ENCODE measurements at places on chromosomes 16 and 17.
A peak's percentile ranks its signal among the peaks of the same experiment; 100 is the strongest.

DNA sequence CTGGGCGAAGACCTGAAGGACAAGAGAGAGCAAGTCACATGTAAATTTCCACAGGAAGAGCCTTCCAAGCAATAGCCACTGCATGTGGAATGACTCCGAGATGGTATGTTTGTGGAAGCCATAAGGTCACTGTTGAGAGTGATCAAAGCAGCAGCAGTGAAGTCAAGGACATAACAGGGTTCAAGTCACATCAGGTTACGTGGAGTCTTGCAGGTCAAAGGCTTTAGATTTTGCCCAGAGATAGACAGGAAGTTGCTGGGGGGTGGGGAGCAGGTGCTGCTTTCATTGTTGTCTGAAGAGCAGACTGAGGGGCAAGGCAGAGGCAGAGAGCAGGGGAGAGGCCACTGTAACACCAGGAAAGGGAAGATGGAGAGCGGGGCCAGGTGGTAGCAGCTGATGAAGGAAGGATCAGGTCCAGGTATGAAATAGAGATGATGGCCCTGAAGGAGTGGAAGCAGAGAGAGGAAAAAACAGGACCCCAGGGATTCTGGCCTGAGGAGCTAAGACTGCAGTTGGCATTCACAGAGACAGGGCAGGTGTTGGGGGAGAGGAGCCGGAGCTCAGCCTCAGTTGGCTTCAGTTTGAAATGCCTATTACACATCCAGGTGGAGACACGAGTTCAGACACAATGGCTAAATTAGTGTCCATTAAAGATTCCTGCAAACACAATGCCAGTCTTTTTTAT is 129.3 kb upstream of the AXIN2 start:
- peak; percentile 63 for DNase-seq

DNA sequence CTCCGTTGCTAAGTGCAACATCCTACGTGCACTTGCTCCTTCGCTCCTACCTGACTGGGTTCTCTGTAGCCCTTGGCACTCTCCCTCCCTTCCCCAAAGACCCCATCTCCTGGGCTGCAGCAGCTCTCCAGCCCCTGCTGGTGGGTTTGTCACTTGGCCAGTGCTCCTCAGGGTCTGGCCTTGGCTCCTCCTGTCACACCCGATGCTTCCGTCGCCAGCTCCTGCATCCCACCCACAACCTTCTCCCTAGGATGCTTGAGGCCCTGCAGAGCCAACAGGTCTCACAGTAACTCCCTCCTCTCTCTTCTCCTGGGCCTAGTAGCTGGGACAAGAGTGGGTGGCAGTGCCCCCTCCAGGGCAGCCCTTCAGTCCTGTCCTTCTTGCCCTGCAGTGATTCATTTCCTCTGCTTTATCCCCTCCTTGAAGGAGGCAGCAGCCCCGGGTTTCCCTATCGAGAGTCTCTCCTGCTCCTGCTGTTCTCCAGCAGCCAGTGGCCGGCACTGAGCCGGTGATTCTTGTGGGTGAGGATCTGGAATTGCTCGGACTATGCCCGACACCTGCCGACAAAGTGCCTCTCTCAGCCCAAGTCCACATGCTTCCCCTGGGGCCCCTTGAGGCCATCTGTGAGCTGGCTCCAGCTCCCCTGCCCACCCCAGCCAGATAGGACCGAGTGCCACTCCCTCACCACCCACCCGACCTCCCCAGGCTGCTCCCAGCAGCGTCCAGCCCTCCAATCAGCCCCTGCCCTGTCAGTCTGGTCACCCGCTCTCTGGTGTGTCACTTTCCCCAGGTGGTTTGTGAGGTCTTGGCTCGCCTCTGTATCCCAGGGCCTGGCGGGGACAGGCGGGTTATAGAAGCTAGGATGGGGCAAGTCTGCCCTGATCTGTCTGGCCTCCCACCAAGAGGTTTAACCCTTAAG is 3.8 kb downstream of the LITAFD start:
- DNase-seq = peak; percentile 35

GRCh38 chr16:79599837-79600637 is 500 bp downstream of the MAF start:
- peak; percentile 73 for DNase-seq

DNA sequence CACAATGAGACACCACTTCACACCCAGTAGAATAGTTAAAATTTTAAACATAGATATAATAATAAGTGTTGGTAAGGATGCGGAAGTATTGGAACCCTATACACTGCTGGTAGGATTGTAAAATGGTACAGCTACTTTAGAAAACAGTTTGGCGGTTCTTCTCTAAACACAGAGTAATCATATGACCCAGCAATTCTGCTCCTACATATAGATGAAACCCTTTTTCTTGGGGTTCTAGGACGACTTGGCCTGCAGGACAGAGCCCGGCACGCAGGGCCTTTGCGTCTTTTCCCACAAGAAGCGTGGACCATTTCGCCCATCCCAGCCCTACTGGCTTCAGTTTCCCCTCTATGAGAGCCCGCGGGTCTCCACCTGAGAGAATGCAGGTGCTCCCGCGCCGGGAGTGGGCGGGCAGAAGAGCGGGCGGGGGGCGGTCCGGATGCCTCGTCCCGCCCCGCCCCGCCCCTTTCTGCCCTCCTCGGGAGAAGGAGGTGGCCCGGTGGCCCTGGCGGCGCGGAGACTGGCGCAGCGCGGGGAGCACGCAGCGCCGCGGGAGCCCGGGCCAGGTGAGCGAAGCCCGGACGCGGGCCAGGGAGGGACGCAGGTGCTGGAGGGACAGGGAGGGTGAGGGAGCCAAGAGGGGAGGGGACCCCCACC is at the start of gene SDR42E2:
Gene SDR42E2 (plus strand): TSS at position 508 of the 657 bp plus-strand sequence. CDS start 3,077 bp downstream, outside the sequence.
- peak; percentile 74 for DNase-seq

DNA sequence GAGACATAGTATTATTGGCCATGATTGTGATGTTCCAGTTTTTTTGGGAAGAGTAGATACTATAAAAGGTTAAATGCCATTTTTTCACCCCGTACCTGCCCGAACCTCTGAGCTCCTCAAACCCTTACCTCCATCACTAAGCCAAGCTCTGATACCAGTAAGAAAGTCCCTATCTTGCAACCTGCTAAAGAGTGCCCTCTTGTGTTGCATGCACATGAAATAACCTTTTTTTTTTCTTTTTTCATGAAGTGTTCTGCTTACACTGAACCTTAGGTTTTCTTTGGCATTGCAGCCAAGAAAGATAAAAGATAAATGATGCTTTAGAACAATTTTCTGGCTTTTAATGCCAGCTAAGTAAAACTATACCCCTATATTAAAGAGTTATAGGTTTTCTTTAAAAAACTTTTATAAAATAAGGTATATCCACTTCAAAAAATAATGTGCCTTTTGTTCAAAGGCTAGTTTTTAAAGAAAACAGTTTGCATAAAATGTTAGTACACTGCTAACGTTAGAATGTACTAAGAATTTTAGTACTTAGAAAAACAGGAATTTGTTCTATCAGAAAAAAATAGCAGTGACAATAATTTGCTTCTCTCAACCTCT is 295.3 kb upstream of the PMFBP1 start:
- peak; percentile 69 for DNase-seq

DNA sequence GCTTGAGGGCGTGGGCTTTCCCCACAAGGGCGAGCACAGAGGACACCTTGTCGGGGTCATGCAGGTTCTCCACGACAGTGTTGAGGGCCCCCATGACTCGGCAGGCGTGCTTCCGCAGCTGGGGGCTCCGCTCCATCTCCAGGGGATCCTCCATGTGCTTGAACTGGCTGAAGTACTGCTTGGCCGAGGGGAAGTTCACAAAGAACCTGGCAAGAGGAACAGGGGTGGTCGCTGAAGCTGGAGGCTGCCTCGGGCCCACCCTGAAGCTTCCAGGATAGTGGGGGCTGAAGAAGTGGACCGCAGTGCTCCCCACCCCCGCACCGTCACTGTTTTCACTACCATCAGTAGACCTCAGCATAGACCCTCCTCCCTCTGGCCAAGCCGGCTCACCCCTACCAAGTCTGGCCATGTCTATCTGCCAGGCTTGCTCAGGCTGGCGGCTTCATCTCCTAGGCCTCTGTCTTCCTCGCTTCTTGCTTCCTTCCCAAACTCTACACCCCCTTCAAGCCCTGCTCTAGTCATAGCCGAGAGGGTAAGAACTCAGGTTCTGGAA is 5.9 kb downstream of the CYGB start:
- no peak for DNase-seq

DNA sequence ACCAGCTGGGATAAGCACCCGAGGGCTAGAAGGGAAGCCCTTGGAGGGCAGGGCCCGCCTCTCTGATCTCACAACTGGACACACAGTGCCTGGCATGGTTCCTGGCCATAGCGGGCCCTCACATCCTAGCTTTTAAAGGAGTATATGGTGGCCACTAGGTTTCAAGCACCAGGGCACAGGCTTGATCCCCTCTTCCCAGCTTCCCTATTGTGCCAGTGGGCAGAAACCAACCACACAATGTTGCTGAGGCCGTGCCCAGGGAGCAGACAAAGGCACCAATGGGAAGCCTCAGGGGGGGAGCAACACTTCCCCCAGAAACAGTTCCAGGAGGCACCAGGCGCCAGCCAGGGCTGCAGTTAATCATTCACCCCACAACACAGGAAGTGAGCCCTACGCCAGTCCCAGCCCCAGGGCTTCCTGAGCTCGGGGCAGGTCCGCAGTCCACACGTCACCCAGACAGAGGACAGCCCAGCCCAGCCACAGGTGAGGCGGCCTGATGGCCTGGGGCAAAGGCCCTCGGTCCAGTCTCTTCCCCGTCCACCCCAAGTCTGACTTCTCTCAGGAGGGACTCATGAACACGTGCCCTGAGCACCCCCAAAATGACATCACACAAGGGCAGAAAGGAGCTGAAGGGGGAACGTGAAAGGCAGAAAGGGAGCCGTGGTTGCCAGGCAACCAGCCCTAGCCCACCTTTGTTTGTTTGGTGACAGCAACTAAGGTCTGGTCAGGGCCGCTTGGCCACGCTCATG is 12.8 kb downstream of the SMIM5 start:
- peak; percentile 71 for DNase-seq

- DNase-seq = peak; percentile 21
Measured at GRCh38 chr17:73787076-73788059, 143.1 kb upstream of the SDK2 start.

DNA sequence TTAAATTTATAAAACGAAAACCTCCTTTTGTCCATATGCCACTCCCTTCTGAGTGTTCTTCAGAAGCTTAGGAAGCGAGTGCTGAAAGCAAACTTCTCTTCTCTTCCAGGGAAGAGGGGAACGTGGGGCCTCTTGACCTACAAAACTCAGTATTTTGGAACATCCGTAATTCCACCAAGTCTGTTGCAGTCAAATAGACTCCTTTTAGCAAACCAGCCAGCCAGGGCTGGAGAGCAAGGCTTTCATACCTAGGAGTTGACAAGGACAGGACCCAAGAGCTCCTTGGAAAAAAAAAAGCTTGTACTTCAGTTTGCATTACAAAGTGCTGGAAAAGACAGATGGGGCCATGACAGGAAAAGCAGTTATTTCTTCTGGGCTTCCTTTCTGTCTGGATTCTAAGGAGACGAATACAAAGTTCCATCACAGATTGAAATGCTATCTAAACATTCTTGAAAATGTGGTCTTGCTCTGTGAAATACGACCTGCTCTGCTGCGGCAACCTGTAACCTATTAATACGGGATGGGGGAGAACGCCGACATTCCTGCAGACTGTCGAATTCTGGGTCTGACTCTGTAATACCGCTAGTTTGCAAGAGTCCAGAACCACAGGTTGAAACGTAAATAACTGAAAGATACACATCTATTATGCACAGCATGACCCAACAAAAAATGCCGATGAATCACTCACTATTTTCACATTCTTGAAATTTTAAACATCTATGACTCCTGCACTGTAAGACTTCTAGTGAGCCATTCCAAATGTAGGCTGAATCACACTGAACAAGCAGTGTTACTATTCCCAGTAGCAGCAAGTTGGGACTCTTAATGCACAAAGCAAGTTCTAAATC is 20.6 kb downstream of the VPS53 start:
- no peak for DNase-seq

GRCh38 chr17:29837531-29837930 is 92.5 kb downstream of the SSH2 start:
- DNase-seq = peak; percentile 33

- peak; percentile 89 for DNase-seq
Measured at GRCh38 chr17:37373530-37374159, 2.1 kb upstream of the C17orf78 start.

GRCh38 chr17:50890675-50891516 is 24.7 kb upstream of the TOB1 start:
- no peak for DNase-seq

DNA sequence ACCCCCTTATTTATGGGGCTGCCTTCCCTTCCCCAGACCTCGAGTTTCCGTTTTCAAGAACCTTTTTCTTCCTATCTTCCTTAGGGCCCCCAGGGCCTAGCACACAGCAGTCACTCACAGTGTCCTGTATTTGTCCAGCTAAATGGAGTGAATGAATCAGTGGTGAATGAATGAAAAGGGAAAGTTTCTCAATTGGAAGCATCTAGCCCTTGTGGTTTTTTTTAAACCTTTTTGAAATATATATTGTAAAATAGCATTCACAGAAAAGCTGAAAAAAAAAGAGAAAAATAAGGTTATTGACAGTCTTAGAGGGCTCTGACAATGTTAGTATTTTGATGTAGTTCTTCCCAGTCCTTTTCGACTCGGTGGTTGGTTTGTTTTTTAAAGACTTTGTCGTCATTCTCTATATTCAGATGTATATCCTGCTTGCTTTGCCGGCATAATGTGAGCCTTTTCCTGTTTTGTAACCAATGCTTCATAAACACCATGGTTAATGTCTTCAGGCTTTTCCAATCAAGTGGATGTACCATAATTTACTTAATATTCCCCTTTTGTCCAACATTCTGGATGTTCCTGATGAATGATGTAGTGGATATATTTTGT is 45.3 kb downstream of the RAI1 start:
- DNase-seq = no peak

DNA sequence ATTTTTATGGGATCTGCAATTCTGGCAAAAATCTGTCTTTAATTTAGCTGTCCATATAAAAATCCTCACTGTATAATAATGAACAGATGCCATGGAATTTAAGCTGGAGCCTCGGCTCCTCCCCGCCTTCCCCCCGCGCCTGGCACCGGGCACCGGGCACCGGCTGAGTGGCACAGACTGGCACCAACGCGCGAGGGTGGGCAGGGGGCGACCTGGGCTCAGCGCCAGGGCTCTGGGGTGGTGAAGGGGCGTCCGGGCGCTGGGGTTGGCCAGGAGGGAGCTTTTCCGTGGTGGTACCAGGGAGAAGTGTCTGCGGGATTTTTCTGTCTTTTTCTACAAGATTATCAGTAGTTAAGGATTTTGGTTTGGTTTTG is 9.1 kb downstream of the NEUROD2 start:
- DNase-seq = no peak

DNA sequence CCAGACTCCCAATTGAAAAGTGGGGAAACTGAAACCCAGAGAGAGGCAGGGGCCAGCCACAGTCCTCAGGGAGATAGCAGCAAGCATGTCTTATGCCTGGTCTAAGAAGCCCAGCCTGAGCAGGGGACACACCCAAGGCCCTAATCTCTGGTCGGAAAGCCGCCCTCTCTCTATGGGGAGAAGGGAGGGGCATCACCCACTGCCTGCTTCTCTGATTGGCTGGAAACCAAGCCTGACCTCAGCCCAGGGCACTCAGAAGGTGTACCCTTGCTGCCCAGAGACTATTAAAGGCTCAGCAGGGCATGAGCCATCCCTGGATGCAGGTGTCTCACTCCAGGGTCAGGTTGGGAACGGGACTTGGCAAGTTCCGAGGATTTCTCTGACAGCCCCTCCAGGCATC is 5.7 kb upstream of the KRT13 start:
- DNase-seq = peak; percentile 66

- no peak for DNase-seq
Measured at GRCh38 chr17:38889745-38890409, 20.0 kb downstream of the LASP1 start.
